PC-3 (cell line): ENCODE measurements at places on chromosomes 12 and 14. TPM values are rescaled to one million over a fixed set of nuclear protein-coding genes. Genes with fewer than 3 reads are reported as not detected.

- DNase-seq, result no peak
These were observed 103.0 kb downstream of the C12orf42 start for GRCh38 chr12:103392722-103393121.

GRCh38 chr12:77031745-77032144 lies 33.6 kb downstream of the E2F7 start:
- no peak for DNase-seq

DNA sequence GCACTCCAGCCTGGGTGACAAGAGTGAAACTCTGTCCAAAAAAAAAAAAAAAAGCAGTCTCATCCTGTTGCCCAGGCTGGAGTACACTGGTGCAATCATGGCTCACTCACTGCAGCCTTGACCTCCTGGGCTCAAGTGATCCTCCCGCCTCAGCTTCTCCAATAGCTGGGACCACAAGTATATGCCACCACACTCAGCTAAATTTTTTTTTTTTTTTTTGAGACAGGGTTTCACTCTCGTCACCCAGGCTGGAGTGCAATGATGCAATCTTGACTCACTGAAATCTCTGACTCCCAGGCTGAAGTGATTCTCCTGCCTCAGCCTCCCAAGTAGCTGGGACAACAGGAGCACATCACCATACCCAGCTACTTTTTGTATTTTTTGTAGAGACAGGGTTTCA lies 5.2 kb upstream of the CNPY2 start:
- DNase-seq, result peak; percentile 36

PTPRO gene
- total RNA-seq, result not detected in 2 replicates

- DNase-seq, result no peak
These were observed 72.5 kb downstream of the TMEM132D start for GRCh38 chr12:129831294-129831693.

AREL1 gene
- 25.4 and 32.1 TPM in 2 replicates for total RNA-seq

SLC6A12 gene
- total RNA-seq, result not detected in 2 replicates

GRCh38 chr12:100265732-100266584 lies 921 bp downstream of the DEPDC4 start:
- no peak for DNase-seq

- peak; percentile 72 for DNase-seq
These were observed 6.7 kb downstream of the HDAC7 start for GRCh38 chr12:47812797-47813510.

- DNase-seq, result no peak
These were observed 71.6 kb downstream of the FGD4 start for GRCh38 chr12:32470936-32471470.

SLC6A15 gene
- not detected in 2 replicates for total RNA-seq

TEX52 gene
- not detected in 2 replicates for total RNA-seq

GRCh38 chr12:14883686-14884085 lies 2.0 kb downstream of the MGP start:
- DNase-seq, result no peak
